ENCODE measurements at places on chromosomes 3 and 15.
A peak's percentile ranks its signal among the peaks of the same experiment; 100 is the strongest.

DNA sequence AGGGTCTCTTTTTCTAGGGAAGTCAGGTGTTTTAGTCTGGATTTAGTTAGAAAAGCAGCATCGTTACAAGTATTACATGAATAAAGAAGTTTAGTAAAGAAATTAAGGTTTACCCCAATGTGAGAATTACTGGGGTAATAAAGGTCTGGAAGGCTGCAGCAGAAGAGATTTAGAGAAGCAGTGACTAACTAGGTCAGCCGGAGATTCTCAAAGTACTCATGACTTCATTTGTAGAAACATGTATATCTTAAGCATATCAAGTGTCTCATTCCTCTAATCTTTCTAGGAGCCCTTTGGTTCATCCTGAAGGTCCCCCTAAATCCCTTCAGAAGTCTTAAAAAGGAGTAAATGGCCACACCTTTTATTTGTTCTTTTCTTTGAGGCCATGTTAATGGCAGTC is 26.0 kb downstream of the DTWD1 start:
- no peak for DNase-seq

DNA sequence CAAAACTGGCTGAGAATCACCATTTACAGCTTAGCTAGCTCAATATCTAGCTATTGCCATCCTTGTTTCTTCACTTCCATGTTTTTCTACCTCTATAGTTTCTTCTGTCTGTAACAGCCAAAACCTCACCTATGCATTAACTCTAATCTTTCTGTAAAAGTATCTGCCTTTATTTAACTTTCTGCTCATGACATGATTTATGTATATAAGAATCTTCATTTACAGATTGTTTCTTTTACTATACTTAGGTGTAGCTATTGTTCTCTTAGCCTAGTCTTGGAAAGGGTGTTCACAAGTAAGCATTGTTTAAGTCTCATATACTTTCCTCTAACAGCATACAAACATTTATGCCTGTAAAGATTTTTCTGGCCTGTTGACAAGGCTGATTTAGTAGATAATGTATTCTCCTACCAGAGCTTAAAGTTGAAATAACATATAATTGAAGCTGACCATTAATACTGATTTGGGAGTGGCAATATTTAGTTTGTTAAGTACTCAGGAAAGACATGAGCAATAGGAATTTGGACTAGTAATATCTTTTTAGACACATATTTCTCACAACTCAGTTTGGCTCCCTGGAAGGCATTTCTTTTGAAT is 9.4 kb downstream of the FILIP1L start:
- DNase-seq = no peak

- no peak for DNase-seq
Measured at GRCh38 chr3:45779746-45780735, 16.3 kb downstream of the SLC6A20 start.

GRCh38 chr15:101107625-101108460 is 144.0 kb downstream of the CHSY1 start:
- no peak for DNase-seq

DNA sequence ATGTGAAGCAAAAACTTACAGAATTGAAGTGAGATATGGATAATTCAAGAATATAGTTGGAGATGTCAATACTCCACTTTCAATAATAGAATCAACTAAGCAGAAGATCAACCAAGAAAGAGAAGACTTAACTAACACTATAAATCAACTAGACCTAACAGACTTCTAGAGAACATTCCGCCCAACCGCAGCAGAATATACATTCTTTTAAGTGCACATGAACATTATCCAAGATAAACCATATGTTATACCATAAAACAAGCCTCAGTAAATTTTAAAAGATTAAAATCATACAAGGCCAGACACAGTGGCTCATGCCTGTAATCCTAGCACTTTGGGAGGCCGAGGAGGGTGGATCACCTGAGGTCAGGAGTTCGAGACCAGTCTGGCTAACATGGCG is 5.5 kb upstream of the TEX55 start:
- DNase-seq = no peak

DNA sequence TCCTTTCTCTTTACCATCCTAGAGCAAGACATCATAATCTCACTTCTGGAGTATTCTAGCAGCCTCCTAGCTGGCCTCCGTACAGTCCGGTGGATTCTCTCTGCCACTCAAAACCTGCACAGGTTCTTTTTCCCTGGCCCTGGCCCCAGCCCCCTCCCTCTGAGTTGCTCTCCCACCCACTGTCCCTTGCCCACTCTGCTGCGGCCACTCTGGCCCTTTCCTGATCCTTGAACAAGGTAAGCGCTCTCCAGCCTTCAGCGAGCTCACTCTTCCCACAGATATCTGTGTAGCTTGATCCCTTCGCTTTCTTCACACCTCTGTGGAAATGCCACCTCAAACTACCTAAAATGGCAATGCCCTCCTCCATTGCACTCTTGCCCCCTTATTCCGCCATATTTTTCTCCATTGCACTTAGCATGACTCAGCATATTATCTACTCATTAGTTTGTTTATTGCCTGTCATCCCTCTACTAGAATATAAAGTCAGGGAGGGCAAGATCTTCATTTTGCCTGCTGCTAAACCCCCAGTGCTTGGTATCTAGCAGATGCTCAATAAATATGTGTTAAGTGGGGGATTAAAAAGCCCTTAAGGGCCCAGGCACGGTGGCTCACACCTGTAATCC is 65.6 kb upstream of the ATP13A3 start:
- DNase-seq = no peak

DNA sequence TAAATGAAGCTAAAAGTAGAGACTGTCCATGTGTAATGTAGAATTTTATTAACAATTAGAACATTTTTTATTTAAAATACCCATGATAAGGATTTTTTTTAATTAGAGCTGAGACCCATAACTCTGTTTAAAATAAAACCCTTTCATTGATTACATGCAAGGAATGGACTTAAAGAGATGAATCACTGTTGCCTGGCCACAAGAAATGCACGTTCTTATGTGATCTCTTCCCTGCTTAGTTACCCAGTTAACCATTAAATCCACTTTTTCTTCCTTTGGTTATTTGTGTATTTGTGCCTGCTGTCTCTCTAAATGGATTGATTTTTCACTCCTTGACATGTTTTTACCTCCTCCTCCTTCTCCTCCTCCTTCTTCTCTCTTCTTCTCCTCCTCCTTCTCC is 83.3 kb upstream of the SLITRK3 start:
- no peak for DNase-seq

GRCh38 chr3:126535636-126536035 is 11.7 kb downstream of the CHST13 start:
- DNase-seq = no peak

DNA sequence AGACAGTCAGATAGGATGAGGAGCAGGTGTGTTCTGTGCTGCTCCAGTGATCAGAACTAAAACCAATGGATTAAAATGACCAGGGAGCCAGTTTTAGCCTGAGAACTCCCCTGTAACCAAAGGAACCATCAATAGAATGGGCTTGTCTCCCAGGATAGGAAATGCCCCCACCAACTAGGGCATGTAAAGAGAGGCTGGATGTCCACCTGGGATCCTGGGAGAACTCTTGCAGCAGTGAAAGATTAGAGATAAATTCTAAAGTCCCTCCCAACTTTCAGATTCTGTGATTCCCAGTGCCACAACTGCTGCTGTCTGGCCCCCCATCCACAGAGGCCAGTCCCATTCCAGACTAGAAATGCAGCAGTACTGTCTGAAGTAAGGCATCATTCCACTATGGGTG is 33.8 kb downstream of the HDC start:
- no peak for DNase-seq

DNA sequence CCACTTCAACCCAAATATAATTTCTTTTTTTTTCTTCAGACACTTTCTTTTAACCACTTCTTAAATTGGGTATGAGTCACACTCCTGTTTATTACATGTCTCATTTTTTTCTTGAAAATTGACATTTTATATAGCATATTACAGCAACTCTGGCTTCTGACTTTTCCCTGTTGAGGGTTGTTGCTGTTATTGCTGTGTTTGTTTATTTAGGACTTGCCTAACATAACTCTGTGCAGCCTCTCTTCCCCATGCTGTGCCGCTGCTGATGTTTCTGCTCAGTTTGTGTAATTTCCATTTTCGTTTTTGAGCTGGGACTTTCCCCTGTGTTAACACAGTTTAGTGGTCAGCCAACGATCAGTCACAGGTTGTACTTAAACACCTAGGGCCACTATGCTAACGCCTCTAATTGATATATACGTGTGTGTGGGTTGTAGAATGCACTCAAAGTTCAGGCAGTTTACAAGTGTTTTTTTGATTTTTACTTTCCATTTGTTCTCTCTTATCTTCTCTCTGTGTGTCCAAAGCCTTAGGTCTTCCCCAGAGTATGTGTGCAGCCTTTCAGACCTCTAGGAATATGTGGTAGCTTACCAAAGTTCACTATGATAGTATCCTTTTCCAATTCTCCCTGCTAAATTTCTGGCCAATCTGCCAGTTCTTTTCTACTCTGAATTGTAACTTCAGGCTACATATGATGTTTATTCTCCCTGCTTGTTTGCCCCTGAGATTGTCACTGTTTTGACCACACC is 337.2 kb downstream of the ZBTB20 start:
- no peak for DNase-seq

DNA sequence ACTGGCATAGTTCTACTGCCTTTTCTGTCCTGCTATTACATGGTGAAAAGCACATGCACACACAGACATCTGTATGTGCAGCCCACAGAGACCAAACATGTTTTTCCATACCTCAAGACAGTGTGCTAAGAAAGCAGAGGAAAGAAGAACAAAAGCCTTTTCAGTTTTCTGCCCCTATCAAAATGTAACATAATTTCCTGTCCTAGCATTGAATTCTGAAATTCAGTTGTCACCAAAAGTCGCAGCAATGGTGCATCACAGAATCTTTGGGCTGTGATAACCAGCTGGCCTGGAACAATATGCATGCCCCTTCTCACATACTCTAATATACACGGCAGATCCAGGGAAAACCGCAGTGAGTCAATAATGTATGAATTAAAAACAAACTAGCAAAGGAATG is 153.8 kb upstream of the RAP2B start:
- DNase-seq = no peak

DNA sequence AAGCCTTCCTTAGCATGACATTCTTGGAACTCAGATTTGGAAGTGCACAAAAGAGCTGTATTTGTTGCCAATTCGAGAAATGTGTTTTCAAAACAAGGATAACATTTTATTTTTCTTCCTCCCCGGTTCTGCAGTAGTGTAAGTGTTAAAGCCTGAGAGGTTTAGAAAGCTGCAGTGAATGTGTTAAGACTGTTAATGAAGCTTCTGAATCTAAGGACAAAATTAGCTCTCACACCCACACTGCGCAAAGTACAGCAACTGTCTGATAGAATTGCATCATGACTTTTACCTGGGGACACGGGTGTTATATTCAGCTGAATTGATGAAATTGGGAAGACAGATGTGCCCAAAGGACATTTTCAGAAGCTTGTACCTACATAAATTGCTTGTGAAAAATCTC is 344.4 kb downstream of the CADM2 start:
- DNase-seq = no peak

DNA sequence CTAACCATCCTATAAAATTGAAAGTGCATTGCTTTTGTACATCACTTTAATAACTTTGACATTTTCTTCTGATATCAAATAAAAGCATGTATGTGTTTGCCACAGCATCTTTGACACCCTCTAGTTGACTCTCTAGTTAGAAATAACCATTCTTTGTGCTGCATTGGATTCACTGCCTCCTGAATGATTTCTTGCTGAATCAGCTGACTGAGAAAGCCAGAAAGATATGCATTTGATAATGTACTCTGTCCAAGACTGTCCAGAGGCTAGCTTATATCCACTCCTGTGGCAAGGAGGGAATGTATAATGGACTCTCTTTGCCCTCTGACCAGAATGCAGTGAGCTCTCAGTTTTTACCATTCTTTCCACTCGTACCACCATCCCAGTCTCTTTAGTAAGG is 6.2 kb downstream of the RAB11A start:
- no peak for DNase-seq

GRCh38 chr3:54733106-54734006 is 194.5 kb downstream of the LRTM1 start:
- no peak for DNase-seq

DNA sequence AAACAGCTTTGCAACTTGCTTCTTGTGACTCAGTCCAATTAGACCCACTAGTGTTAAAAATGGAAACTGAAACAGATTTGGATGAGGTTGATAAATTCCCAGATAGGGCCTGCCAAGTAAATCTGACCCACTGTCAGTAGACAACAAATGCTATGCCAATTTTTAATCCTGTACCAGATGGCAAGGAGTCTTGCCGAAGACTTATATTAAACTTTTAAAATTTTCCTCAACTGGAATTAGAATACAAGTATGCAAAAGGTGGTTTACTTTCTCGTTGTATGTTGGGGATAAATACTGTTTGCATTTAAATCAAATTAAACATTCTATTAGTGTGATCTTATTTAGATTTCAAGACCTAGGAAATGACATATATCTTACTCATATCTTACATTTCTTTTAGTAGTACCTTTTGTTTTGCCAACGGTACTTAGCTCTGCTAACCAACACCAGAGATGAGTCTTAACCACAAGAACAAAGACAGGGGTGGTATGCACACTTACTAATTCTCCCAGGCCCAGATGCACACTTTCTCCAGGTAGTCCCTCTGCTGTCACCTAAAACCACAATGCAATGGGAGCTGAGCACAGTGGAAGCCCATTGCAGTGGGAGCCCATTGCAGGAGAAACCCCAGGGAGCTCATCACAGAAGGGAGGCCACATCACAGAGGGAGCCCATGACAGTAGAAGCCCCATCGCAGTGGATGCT is 77.8 kb downstream of the WWTR1 start:
- DNase-seq = no peak

- peak; percentile 43 for DNase-seq
Measured at GRCh38 chr15:26773067-26773877, 406 bp upstream of the GABRB3 start.

- DNase-seq = no peak
Measured at GRCh38 chr3:52352566-52352965, 36.4 kb downstream of the DNAH1 start.

GRCh38 chr3:179000659-179001058 is 71.0 kb downstream of the ZMAT3 start:
- DNase-seq = no peak

GRCh38 chr3:187841560-187841959 is 96.3 kb upstream of the BCL6 start:
- DNase-seq = peak; percentile 53

DNA sequence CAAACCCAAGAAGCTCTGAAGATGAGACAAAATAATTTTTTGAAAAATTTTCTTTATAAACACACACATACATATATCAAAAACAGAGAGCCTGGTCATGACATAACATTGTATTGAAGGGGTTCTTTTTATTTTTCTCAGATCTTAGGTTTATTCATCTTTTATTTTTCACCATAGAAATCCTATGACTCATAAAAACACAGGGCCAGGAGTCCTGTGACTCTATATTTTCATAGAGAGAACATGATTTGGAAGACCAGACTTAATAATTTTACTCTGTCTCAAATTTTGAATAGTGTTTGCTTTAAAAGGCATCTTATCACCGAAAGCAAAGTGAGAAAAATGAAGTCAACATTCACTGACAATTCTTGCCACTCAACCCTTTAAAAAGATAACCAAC is 57.7 kb downstream of the SUCNR1 start:
- no peak for DNase-seq

- peak; percentile 84 for DNase-seq
Measured at GRCh38 chr15:90219421-90220141, 14.2 kb downstream of the CIB1 start.

Measured in ELF-1 (cell line).